Frontal cortex (tissue), 4 donors: ENCODE measurements at places on chromosomes 2 and 18. TPM values are rescaled to one million over a fixed set of nuclear protein-coding genes. Genes with fewer than 3 reads are reported as not detected.

Gene TSPYL6
- total RNA-seq: not detected

Gene CPS1
- total RNA-seq: 2.9 TPM

Gene PTPN4
- 175 TPM for total RNA-seq

Gene KCNJ3
- total RNA-seq: 13.9 TPM

Gene HOXD10
- not detected for total RNA-seq

Gene NT5DC4
- not detected for total RNA-seq

Gene ATP6V1C2
- total RNA-seq: 1.2 TPM

Gene GRP
- total RNA-seq: 22.8 TPM

Gene GTF3C2
- total RNA-seq: 37.5 TPM

Gene SCTR
- 0.82 TPM for total RNA-seq

Gene PLA2R1
- 1.6 TPM for total RNA-seq

Gene GAL3ST2
- total RNA-seq: 0.41 TPM

Gene CCDC85A
- 31.0 TPM for total RNA-seq

Gene DNER
- 79.9 TPM for total RNA-seq

Gene SPATA3
- total RNA-seq: not detected

Gene NT5C1B
- total RNA-seq: not detected

Gene LIMS4
- total RNA-seq: 0.41 TPM

Gene COLEC11
- total RNA-seq: 0.41 TPM

Gene LRRC30
- not detected for total RNA-seq

Gene FIGN
- 1.2 TPM for total RNA-seq

Gene CDH19
- under 0.01 TPM for total RNA-seq

Gene CD8B2
- under 0.01 TPM for total RNA-seq

Gene CRYBA2
- not detected for total RNA-seq

Gene FNDC4
- 45.7 TPM for total RNA-seq

Gene GREB1
- 3.7 TPM for total RNA-seq

Gene GPBAR1
- not detected for total RNA-seq

Gene STAT4
- 5.3 TPM for total RNA-seq

Gene FAP
- total RNA-seq: 2.4 TPM

Gene HOXD13
- total RNA-seq: not detected

Gene NAT8
- not detected for total RNA-seq

Gene PTH2R
- 3.3 TPM for total RNA-seq

Gene REG1A
- not detected for total RNA-seq

Gene NEU4
- total RNA-seq: 1.6 TPM

Gene IL1A
- 0.41 TPM for total RNA-seq

Gene IMMT
- total RNA-seq: 43.6 TPM

Gene GTF2A1L
- total RNA-seq: not detected

Gene RESP18
- 0.82 TPM for total RNA-seq

Gene VIL1
- total RNA-seq: not detected

Gene MLPH
- 0.82 TPM for total RNA-seq

Gene WBP1
- 24.9 TPM for total RNA-seq

Gene TRAK2
- 53.8 TPM for total RNA-seq

Gene PSMA8
- total RNA-seq: not detected

Gene ASB18
- 0.82 TPM for total RNA-seq

Gene UGT1A3
- total RNA-seq: not detected

Gene SLC8A1
- 187 TPM for total RNA-seq

Gene TXNDC2
- not detected for total RNA-seq

Gene CLEC4F
- not detected for total RNA-seq

Gene ERFE
- 0.82 TPM for total RNA-seq
